Activated T-helper 2 cell treated with anti-CD3 and anti-CD28 coated beads, Interferon-gamma antibody, Interleukin-2, Interleukin-4, amounts not matched to agents 10 μg/mL and 5 μg/mL and 100 μg/mL, durations not matched to agents 14 hours and 24 hours and 36 hours (primary cell): ENCODE measurements at places on chromosomes 12 and 14. TPM values are rescaled to one million over a fixed set of nuclear protein-coding genes. Genes with fewer than 3 reads are reported as not detected.

DNA sequence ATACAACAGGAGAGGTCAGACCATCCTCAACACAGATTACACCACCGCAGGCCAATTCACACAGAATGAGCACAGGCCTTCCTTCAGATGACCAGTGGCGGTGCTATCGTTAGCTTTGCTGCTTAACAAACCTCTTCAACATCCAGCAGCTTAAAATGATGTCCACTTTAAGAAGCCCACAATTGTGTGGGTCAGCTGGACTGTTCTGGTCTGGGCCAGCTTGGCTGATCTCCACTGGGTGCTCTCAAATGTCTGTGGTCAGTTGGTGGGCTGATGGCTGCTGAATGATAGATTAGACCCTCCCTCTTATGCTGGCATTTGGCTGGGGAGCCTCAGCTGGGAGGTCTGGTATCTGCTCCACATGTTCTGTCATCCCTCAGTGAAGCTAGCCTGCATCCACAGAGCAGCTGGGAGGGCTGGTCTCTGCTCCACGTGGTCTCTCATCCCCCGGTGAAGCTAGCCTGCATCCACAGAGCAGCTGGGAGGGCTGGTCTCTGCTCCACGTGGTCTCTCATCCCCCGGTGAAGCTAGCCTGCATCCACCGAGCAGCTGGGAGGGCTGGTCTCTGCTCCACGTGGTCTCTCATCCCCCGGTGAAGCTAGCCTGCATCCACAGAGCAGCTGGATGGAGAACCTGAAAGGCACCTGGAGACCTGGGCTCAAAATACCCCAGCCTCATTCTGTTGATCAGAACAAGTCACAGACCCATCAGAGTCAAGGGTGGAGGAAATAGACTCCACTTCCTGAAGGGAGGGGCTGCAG, 203.6 kb upstream of the DIO3 start:
- no peak overlapping the region for H3K4me3 ChIP-seq
- H3K4me1 ChIP-seq, result no peaks in the 10 kb centered on the region
- H3K27me3 ChIP-seq, result peaks cover 5% of the 10 kb centered on the region
- H3K36me3 ChIP-seq, result no peaks in the 10 kb centered on the region
- no peak overlapping the region for H3K27ac ChIP-seq

DNA sequence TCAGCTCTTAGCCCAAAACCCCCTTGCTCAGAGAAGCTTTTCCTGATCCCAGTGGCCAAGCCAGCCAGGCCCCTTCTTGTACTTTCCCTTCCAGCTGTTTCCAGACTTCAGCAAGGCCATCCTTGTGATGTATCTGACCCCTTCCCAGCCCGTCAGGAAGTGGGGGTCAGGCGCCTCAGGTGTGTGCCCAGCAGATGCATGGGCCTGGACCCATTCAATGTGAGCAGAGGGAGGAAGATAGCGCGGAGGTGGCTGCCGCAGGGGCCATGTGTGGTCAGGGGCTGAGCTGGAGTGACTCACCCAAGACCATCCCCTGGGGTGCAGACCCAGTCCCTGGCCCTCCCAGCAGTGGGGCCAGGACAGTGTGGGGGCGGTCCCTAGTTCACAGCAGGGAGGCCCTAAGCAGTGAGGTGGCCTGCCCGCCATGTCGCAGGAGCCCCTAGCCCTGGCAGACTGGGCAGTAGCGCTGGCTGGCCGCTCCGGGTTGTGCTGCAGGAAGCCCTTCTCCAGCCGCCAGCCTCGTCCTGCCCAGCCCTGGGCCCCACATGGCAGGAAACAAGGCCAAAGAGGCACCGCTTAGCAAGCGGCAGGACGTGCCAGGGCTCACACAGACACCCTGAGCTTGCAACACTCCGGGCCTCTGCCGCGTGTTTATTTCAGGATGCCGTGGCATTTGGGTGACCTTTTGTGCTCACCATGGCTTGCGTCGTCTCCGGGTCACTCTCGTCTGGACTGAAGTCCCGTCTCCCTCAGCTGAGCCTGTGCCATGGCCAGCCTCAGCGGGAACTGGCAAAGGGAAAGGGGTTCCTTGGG, 12.0 kb downstream of the ADSS1 start:
- H3K27ac ChIP-seq, result no peak overlapping the region
- H3K36me3 ChIP-seq, result no peaks in the 10 kb centered on the region
- no peaks in the 10 kb centered on the region for H3K4me1 ChIP-seq
- no peaks in the 10 kb centered on the region for H3K27me3 ChIP-seq
- no peak overlapping the region for H3K4me3 ChIP-seq

FAM186B gene
- 0.30 and 0.37 TPM in 2 replicates for total RNA-seq

GRCh38 chr12:81759190-81760051, at the start of gene PPFIA2:
PPFIA2 (minus strand) TSS chr12:81759350.
- H3K4me1 ChIP-seq, result peaks cover 3% of the 10 kb centered on the region
- peaks cover 31% of the 10 kb centered on the region for H3K27me3 ChIP-seq
- peak within 1 kb of the TSS; percentile 14 for H3K4me3 ChIP-seq
- H3K36me3 ChIP-seq, result no peaks in the 10 kb centered on the region
- H3K27ac ChIP-seq, result no peak within 1 kb of the TSS

SERPINA5 gene
- total RNA-seq, result not detected in 2 replicates

- H3K27ac ChIP-seq, result peak overlapping the region; percentile 46
- H3K27me3 ChIP-seq, result no peaks in the 10 kb centered on the region
- no peak overlapping the region for H3K4me3 ChIP-seq
- peaks cover 51% of the 10 kb centered on the region for H3K4me1 ChIP-seq
These were observed 182.1 kb downstream of the CHST11 start for GRCh38 chr12:104638851-104639240.

GRCh38 chr12:88553941-88554658, 26.2 kb downstream of the KITLG start:
- H3K4me1 ChIP-seq, result no peaks in the 10 kb centered on the region
- peaks cover 4% of the 10 kb centered on the region for H3K27me3 ChIP-seq
- no peak overlapping the region for H3K27ac ChIP-seq
- no peak overlapping the region for H3K4me3 ChIP-seq
- DNase-seq, result no peak

- peaks cover 3% of the 10 kb centered on the region for H3K4me1 ChIP-seq
- no peak overlapping the region for H3K27ac ChIP-seq
- no peaks in the 10 kb centered on the region for H3K36me3 ChIP-seq
- no peak overlapping the region for H3K4me3 ChIP-seq
These were observed 4.5 kb downstream of the KRT8 start for GRCh38 chr12:52900166-52900895.

DNA sequence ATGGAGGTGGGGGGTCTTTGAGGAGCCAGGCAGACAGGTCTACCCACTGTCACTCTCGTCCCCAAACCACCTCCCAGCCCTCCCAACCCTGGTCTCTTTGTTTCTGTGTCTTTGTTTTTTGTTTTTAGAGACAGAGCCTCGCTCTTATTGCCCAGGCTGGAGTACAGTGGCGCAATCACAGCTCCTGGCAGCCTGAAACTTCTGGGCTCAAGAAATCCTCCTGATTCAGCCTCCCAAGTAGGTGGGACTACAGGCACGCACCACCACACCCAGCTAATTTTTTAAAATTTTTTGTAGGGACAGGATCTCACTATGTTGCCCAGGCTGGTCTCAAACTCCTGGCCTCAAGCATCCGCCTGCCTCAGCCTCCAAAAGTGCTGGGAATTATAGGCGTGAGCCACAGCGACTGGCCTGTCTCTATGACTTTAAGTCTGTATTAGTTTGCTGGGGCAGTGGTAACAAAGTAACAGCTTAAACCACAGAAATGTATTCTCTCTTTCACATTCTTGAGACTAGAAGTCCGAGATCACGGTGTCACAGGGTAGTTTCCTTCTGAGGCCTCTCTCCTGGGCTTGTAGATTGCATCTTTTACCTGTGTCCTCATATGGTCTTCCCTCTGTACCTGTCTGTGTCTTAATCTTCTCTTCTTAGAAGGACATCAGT, 26.1 kb downstream of the DTX1 start:
- H3K4me3 ChIP-seq, result no peak overlapping the region
- H3K4me1 ChIP-seq, result peaks cover 7% of the 10 kb centered on the region
- DNase-seq, result no peak
- H3K36me3 ChIP-seq, result no peaks in the 10 kb centered on the region
- no peak overlapping the region for H3K27ac ChIP-seq

DNA sequence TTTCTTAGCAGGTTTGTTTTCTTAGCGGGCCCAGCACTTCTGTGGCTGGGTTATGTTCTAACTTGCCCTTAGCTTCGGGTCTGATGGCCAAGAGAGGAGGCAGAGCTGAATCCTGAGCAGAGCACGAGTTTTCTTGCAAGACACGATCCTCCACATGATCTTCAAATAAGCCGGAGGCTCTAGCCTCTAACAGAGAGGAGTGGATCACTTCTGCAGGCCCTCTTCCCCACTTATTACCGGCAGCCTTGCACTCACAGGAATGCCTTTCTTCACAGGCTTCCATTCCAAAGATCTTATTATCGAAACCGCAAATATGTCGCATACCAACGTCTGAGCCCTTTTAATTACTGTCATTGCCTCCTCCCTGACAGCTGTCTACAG, 79.5 kb downstream of the SINHCAF start:
- H3K4me3 ChIP-seq, result no peak overlapping the region
- H3K36me3 ChIP-seq, result no peaks in the 10 kb centered on the region
- no peak overlapping the region for H3K27ac ChIP-seq
- no peak for DNase-seq
- H3K27me3 ChIP-seq, result peaks cover 2% of the 10 kb centered on the region

IL22 gene
- 0.80 TPM in 1 of 2 replicates, not detected in the other for total RNA-seq

- H3K4me1 ChIP-seq, result peaks cover 16% of the 10 kb centered on the region
- no peaks in the 10 kb centered on the region for H3K36me3 ChIP-seq
- peaks cover 62% of the 10 kb centered on the region for H3K27me3 ChIP-seq
- no peak overlapping the region for H3K4me3 ChIP-seq
These were observed 11.5 kb downstream of the COL2A1 start for GRCh38 chr12:47992776-47993175.

DNA sequence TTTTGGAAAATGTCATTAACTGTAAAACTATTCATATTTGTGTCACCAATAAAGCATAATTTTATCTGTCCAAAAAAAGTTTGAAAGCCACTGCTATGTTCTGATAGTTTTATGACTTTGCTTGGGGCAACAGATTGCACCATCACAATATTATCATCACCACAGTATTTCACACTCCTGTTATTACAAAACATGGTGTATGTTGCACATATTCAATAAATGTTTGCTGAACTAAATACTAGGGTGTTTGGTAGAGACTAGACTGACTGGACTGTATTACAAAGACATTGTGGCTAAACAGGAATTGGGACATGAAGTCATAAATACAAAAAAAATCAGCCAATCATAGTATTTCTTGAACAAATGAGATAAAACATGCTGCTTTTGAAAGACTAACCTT, 55.1 kb downstream of the PAWR start:
- H3K27me3 ChIP-seq, result no peaks in the 10 kb centered on the region
- H3K4me1 ChIP-seq, result no peaks in the 10 kb centered on the region
- no peak overlapping the region for H3K27ac ChIP-seq
- H3K36me3 ChIP-seq, result no peaks in the 10 kb centered on the region
- H3K4me3 ChIP-seq, result no peak overlapping the region
- DNase-seq, result no peak

DNA sequence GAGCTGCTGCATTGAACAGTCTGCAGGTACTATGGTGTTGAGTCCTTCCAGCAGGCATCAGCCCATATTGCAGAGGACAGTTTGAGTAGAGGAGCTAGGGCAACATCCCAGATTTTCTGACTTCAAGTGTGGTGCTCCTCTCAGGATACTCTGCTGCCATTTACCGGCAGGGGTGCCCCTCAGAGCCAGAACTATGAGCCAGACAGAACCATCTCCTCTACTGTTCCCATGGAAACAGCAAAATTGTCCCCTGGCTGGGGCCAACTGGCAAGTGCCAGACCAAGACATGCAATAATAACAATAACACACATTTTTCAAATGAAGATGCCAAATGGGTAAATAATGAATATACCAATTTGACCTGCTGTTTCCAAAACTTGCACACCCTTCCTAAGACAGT, 102.9 kb downstream of the ADCK1 start:
- no peak overlapping the region for H3K27ac ChIP-seq
- H3K27me3 ChIP-seq, result no peaks in the 10 kb centered on the region
- H3K4me1 ChIP-seq, result no peaks in the 10 kb centered on the region
- H3K36me3 ChIP-seq, result no peaks in the 10 kb centered on the region

DNA sequence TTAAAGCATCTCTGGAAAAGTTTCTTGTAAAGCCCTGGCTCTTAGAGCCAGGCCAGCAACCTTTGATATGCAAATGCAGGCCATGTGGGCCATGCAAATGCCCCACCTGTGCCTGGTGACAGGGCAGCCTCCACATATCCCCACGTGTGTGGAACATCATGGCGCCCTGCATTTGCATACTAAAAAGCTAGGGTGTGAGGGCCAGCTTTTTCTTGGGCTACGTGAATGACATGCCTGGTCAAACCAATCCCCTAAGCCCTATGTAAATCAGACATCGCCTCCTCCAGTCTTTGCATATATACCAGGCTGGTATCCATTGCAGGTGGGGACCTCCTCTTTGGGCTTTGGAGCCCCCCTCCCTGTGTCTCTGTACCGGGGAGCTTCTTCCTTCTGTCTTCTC, 6.4 kb downstream of the CSRP2 start:
- H3K36me3 ChIP-seq, result no peaks in the 10 kb centered on the region
- H3K27ac ChIP-seq, result no peak overlapping the region
- no peak for DNase-seq
- no peaks in the 10 kb centered on the region for H3K4me1 ChIP-seq
- peaks cover 20% of the 10 kb centered on the region for H3K27me3 ChIP-seq

PIK3C2G gene
- total RNA-seq, result not detected in 2 replicates

GRCh38 chr12:25996677-25997076, 38.2 kb downstream of the RASSF8 start:
- no peak overlapping the region for H3K4me3 ChIP-seq
- peaks cover 2% of the 10 kb centered on the region for H3K27me3 ChIP-seq
- H3K36me3 ChIP-seq, result no peaks in the 10 kb centered on the region
- DNase-seq, result no peak
- no peak overlapping the region for H3K27ac ChIP-seq

GRCh38 chr12:129179941-129180553, 326.8 kb downstream of the GLT1D1 start:
- H3K27ac ChIP-seq, result no peak overlapping the region
- no peaks in the 10 kb centered on the region for H3K36me3 ChIP-seq
- no peaks in the 10 kb centered on the region for H3K27me3 ChIP-seq
- DNase-seq, result no peak
- H3K4me1 ChIP-seq, result no peaks in the 10 kb centered on the region

DNA sequence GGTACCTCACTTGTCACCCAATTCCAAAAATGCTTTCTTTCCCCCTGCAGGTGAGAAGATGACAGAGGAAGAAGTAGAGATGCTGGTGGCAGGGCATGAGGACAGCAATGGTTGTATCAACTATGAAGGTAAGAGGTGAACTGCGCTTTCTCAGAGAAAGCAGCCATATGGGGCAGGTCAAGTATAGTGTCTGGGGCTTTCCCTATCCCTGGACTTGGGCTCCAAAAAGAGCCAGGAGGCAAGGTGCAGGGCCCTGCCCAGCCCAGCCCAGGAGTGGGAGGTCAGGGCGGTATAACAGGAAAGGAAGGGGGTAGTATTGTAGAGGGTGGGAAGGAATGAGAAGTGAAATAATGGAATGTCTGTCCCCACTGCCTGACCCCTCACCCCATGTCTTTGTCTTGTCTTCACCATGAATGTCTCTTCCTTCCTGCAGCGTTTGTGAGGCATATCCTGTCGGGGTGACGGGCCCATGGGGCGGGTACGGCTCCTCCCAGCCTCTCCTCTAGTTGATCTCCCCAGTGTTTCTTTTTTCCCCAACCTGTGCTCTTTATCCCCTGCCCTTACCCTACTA, 2.1 kb downstream of the MYL6 start:
- peak overlapping the region; percentile 86 for H3K27ac ChIP-seq
- no peaks in the 10 kb centered on the region for H3K27me3 ChIP-seq
- peaks cover 81% of the 10 kb centered on the region for H3K36me3 ChIP-seq
- peak; percentile 50 for DNase-seq
- H3K4me1 ChIP-seq, result peaks cover 40% of the 10 kb centered on the region

- no peak overlapping the region for H3K27ac ChIP-seq
- H3K27me3 ChIP-seq, result no peaks in the 10 kb centered on the region
- DNase-seq, result no peak
- no peaks in the 10 kb centered on the region for H3K36me3 ChIP-seq
These were observed 20.6 kb upstream of the ANHX start for GRCh38 chr12:133256321-133256720.

- no peak overlapping the region for H3K4me3 ChIP-seq
- H3K27me3 ChIP-seq, result peaks cover 16% of the 10 kb centered on the region
- no peak overlapping the region for H3K27ac ChIP-seq
These were observed 94.6 kb upstream of the MUCL1 start for GRCh38 chr12:54759751-54760150.
